ENCODE measurements at places on chromosomes 5 and 9.

DNA sequence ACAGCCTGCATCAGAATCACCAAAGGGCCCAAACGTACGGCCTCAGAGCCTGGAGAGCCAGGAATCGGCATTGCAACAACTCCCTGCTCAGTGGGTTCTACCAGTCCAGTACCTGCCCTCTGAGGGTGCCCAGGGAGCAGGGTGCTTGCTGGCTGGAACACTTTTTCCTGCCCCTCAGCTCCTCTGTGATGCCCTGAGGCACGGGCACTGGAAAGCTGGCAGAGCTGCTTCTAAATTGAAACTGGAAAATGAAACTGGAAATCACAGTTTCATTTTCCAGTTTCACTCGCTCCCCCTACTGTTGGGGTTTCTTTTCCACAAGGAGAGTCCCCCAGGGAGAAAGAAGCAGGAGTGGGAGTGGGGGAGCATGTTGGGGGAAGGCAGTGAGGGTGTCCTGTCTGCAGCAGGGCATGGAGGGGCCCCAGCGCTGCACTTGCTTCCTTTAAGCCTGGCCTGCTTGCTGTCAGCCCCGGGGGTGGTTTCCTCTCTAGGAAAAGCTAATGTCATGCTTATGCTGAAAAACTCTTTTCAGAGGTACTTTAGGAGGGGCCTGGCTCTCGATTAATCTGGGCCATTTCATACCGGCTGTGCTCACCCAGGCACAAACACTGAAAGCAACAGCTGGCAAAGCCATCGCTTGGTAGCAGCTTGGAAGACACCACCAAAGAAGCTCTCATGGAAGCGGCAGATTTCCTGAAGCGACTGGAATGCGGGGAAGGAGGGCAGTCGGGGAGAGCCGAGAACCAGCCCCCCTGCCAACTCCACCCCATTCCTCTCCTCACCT, 26.2 kb downstream of the IRF1 start:
- DNase-seq = no peak

- DNase-seq = no peak
Observed at GRCh38 chr5:41788941-41789368, 81.3 kb downstream of the OXCT1 start.

GRCh38 chr5:32677023-32677422, 34.1 kb upstream of the NPR3 start:
- no peak for DNase-seq

- DNase-seq = no peak
Observed at GRCh38 chr5:122915717-122916461, 70.5 kb downstream of the SNX24 start.

DNA sequence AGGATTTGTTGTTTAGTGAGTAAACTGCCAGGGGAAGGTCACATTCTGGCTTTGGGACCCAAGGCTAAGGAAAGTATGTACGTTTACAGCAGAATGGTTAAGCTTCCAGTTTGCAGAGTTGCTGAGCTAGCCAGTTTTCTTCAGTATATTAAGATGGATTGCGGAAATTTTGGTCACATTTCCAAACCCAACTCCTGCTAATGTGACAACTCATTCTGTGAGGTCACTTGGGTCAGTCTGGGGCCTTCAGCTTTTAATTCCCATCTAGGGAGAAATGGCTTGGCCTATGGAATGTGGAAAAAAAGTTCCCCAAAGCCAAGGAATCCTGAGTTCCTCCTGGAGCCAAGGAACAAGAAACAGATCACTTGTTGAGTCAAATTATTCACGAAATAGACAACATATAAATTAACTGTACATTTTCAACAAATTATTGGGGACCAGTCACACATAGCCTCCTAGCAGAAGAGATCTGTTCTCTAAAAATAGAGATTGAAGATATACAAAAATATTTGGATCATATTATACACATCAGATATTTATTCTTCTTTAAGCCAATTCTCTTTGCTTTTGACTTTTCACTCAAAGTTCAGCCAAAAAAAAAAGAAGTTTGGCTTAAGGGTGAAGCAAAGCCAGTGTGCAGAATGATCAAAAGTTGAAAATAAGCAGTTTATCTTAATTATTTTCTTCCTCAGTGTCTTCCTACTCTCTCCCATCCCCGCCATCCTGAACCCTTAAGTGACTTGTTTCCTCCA, 8.8 kb downstream of the KCNV2 start:
- no peak for DNase-seq

DNA sequence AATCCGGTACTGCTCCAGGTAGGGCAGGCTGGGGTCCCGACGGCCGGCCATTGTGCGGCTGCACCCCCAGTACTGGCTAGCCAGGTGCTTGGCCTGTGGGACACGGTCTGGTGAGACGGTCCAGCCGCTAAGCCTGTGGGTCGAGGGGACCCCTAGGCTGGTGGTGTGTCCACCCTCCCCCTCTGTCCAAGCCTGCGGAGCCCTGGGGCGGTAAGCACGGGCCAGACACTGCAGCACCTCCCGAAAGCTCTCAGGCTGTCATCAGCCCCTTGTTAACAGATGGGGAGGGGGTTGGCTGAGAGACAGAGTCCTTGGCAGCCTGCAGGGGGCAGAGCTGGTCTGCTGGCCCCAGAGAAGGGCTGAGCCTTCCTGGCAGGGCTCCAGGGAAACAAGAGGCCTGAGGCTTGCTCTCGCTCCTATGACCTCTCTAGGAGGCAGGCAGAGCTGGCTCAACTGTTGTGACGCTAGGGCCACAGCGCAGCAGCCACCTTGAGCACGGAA, 11.8 kb upstream of the MRNIP start:
- DNase-seq = no peak

GRCh38 chr5:97628031-97628430, 445.0 kb upstream of the RIOK2 start:
- no peak for DNase-seq

GRCh38 chr9:21591221-21592062, 109.3 kb upstream of the IFNE start:
- DNase-seq = no peak

DNA sequence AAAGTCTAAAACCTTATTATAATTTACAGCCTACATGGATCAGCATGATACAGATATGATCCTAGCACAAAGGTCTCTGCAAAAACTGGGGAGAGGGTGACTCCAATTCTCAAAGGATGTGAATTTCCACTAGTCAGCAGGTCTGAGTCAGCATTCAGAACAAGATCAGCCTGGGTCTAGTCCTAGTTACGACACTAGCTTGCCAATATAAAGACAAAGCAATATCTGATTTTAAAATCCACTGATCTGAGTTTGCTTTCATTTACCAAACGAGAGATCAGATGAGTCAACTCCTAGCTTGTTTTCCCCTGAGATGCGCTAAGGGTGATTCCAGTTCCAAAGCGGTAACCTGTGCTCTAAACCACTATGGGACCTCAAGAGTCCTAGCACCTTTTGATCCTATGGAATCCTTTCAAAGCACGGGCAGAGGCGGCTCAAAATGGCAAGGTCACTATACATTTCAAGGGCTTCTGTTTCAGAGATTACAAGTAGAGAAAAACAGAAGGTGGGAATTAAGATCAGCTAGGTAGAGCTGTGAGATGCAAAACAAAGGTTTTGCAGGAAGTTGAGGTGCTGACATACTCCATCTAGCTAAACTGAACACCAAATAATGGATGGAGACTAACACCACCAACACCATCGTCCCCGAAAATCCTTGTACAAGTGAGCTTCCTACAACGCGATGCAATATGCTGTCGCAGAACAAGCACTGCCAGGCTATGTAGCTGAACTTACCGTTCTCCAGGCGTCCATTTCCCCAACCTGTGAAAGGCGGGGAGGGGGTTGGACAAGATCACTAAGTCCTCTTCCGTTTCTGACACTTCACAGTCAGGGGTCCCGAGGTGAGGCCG, 906 bp downstream of the SLC25A51 start:
- no peak for DNase-seq

Measured in NCI-H1436 treated with DMSO at 0.1 percent for 48 hours (cell line).